ENCODE measurements at places on chromosomes 12 and 14.

DNA sequence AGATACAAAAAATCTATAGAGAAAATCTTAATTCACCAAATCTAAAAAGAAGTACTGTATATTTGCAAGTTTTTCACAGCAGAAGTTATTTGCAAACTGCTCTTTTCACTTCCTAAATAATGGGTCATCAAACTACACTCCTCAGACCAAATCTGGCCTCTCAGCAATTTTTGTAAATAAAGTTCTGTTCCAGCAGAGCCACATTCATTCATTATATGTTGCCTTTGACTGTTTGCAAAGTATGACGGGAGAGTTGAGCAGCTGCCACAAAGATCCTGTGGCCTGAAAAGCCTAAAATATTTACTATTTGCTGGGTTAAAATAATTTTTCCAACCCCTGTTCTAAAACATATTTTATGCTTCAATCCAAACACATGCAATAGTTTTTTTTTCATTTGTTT is 1222.3 kb upstream of the SEL1L start:
- DNase-seq = no peak

- DNase-seq = no peak
Observed at GRCh38 chr14:61811882-61812346, 49.7 kb downstream of the SNAPC1 start.

GRCh38 chr12:20508359-20508758 is 140.0 kb downstream of the PDE3A start:
- no peak for DNase-seq

- no peak for DNase-seq
Observed at GRCh38 chr12:114776731-114777442, 92.9 kb upstream of the TBX3 start.

DNA sequence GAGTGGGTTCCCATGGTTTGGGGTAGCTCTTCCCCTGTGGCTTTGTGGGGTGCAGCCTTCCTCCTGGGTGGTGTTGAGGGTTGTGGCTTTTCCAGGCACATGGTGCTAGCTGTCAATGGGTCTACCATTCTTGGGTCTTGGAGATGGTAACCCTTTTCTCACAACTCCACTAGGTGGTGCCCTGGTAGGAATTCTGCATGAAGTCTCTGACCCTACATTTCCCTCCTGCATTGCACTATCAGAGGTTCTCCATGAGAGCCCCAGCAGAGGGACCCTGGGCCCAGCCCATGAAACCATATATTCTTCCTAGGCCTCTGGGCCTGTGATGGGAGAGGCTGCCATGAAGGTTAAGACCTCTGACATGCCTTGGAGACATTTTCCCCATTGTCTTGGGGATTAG is 1093.3 kb downstream of the SLC16A7 start:
- DNase-seq = no peak
